COR-L47 (cell line): ENCODE measurements at places on chromosomes 4 and X.
A peak's percentile ranks its signal among the peaks of the same experiment; 100 is the strongest.

- DNase-seq, result peak; percentile 30
These were observed 37.9 kb downstream of the RELL1 start for GRCh38 chr4:37648084-37648817.

- DNase-seq, result no peak
These were observed 260.7 kb upstream of the SFRP2 start for GRCh38 chr4:154049457-154050181.

- DNase-seq, result no peak
These were observed 1.1 kb downstream of the SLC38A5 start for GRCh38 chrX:48468693-48469691.

GRCh38 chr4:176499518-176499917, 179.8 kb downstream of the SPCS3 start:
- no peak for DNase-seq
